ENCODE measurements at places on chromosomes 7 and 10.

GRCh38 chr10:110698782-110699201 lies 54.7 kb downstream of the RBM20 start:
- peak; percentile 64 for DNase-seq

DNA sequence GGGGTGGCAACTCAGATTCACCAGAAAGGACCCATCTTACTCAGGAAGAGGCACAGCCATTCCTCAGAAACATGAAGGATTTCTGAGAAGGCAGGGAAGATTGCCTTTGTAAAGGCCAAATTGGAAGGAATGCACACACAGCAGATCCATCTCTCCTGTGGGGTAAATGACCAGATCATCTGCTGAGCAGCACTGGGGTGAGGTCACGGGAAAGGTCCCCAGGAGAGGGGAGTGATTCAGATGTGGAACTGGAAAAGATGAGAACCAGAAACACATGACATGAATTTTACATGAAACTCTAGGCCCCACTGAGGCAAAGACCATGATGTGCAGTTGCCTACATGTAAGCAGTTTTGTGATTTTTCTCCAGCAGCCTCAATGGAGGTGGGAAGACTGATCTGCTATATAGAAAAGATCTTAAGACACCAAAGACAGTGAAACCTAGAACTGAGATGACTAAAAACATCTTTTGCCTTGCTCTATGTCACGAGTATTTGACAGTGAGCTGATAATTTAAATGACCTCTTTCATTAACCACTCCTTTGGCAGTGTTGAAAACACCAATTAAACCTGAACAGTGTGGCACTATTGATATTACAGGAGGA lies 91.6 kb downstream of the AMPH start:
- DNase-seq, result no peak

DNA sequence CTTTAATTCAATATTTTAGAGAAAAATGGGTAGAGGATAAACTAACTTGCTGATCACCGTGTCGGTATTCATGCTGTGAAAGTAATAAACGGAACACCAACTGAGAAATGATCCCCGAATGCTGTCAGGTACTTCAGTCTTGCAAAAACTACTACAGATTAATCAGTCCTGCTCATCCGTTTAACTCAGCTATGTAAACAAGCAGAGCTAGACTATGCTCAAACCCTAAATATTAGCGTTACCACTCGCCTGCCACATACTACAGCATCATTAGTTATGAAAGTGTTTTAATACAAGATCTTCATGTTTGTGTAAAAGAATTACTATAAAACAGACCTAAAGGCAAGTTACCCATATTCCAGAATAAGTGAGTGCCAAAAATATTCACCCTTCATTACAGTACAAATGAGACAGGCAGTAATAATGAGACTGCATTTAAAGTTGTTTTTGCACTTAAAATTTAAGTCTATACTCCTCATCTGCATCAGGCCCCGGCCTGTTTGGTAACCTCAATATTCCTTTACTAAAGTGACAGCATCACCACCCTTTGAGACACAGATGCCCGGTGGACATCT lies 952 bp downstream of the DNMBP start:
- DNase-seq, result peak; percentile 41

- no peak for DNase-seq
These were observed 14.6 kb downstream of the DRGX start for GRCh38 chr10:49381111-49381900.

DNA sequence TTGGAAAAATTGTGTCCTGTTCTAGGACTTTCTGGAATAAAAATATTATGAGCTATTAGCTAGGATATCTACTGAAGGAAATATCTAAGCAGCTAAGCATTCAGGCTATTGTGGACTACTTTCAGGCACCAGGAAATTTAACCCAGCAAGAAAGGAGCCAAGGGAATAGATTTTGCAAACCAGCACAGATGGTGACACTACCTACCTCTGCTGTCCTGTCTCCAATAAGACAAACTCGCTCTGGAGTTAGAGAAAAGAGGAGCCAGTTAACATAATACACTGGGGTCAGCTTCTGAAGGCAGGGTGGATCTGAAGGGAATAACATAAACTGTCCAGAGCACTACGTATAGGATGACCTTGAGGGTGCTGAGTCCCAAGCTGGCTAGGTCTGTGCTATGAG lies 223.7 kb upstream of the PRSS58 start:
- peak; percentile 41 for DNase-seq

- peak; percentile 46 for DNase-seq
These were observed 8.9 kb downstream of the COL1A2 start for GRCh38 chr7:94403546-94403945.

Measured in fibroblast of the aortic adventitia (primary cell).